Hindlimb muscle (tissue), 1 donor: ENCODE measurements at places on chromosomes 11 and 22.

- DNase-seq = no peak
Measured at GRCh38 chr22:32900886-32901635, 99.6 kb downstream of the TIMP3 start.

- DNase-seq = no peak
Measured at GRCh38 chr11:124825876-124826275, 25.7 kb upstream of the MSANTD2 start.

- DNase-seq = peak; percentile 19
Measured at GRCh38 chr11:118530180-118530682, 761 bp upstream of the TMEM25 start.

- DNase-seq = no peak
Measured at GRCh38 chr11:21634956-21635355, 557.9 kb upstream of the ANO5 start.

DNA sequence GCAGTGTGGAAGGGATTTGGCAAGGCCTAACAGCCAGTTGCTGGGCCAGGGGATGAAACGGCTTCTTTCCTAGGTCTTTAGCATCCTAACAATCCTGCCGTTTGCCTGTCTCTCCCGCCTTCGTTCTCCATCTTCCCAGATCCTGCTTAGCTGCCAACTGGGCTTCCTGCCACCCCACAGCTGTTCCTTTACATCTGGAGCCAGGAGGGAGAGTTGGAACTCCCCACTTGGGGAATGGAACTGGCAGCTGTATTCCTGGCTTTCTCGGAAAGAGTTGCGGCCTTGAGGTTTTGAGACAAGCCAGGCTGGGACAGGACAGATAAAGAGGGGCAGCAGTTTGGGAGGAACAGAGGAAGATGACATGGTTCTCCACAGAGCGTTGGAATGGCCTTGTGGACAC, 59.6 kb downstream of the ST3GAL4 start:
- peak; percentile 96 for DNase-seq

- no peak for DNase-seq
Measured at GRCh38 chr11:68652683-68653156, 31.6 kb upstream of the GAL start.

DNA sequence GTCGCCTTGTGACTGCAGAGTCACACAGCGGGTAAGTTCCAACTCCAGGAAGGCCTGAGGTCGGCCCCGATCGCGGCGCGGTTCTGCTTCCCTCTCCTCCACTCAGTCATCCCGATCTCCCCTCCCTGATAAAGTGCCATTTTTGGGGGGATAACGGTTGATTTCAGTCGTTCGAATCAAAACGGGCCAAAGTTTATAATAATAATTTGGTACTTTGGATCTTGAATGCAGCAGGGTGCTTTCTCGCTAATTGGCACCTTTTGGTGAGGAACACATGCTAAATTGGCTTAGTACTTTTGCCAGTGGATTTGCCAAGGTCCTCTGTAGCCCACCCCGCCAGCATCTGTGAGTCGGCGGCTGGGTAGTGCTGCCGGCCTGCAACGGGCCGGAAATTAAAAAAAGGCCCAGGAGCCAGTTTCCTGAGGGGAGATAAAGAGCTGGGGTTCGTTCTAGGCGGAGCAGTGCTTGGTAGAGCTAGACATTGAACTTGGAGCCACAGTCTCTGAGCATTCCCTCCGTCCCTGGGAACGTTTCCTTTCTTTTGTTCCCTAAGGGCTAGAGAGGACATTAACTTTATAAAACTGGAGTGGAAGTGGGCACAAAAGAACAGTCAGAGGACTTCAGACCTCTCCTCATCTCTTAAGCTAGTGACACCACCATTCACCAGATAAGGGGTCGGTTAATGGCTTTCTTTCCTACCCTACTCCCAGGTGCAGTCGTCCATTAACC, 997 bp downstream of the UBE2L3 start:
- DNase-seq = peak; percentile 6

- no peak for DNase-seq
Measured at GRCh38 chr22:42073621-42074041, 417 bp upstream of the PHETA2 start.

DNA sequence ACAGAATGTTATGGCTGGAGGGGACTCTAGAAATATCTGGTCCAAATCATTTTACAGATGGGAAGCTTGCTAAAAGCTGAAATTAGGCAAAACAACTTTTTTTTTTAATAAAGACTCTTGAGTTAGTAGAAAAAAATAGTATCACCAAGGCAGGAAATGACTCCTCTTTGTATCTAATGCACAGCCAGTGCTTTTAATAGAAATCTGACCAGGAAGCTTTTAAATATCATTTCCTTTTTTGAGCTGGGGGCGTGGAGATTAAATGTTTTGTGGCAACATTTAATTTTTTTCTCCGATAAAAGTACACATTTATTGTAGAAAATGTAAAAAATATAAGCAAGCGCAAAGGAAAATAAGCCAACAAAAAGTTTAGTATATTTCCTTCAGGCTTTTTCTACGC, 22.5 kb downstream of the TRAF6 start:
- no peak for DNase-seq

DNA sequence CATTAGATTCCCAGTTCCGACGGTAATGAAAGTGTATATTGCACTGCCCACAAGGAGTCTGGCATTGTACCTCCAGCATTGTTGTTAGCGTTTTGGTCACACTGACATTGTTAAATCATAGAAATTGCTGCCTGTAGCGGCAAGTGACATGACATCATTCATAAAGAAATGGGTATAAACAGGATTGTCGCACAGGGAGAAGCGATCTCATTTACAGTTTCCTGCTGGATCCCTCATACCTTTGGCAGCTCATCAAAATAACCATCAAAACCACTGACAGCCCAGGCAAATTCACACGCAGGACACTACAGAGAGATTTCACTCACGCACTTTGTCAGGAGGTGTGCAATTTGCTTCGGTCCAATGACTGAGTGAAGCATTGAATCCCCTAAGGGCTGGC, 3.5 kb downstream of the HTR3B start:
- DNase-seq = no peak

- DNase-seq = no peak
Measured at GRCh38 chr22:50074056-50074455, 11.2 kb downstream of the MLC1 start.

- DNase-seq = no peak
Measured at GRCh38 chr11:134581121-134581626, 169.1 kb upstream of the B3GAT1 start.

GRCh38 chr11:103370076-103370475, 260.9 kb downstream of the DYNC2H1 start:
- DNase-seq = no peak

GRCh38 chr11:109870297-109870696, 222.9 kb upstream of the ZC3H12C start:
- DNase-seq = no peak

- no peak for DNase-seq
Measured at GRCh38 chr22:42686756-42687491, 33.7 kb downstream of the A4GALT start.

GRCh38 chr22:40401532-40401931, 31.1 kb downstream of the SGSM3 start:
- DNase-seq = no peak

DNA sequence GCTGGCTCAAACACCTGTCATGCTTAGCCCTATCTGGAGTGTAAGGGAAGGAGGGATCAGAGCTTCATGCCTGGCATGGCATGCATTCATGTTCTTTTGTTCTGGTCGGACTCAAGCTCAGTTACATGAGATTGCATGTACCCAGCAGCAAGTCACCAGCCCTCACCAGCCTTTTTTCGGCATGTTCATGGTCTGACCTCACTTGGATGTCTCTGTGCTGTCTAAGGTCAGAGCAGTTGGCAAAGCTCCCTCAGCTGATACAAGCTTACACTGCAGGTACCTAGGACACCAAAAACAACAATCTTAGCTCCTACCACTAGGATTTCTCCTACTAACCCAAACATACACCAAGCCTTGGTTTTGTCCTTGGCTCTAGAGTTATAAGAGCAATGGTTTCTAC, 152.6 kb downstream of the BARX2 start:
- DNase-seq = no peak

- no peak for DNase-seq
Measured at GRCh38 chr11:69744435-69744834, 30.7 kb downstream of the FGF4 start.

- DNase-seq = no peak
Measured at GRCh38 chr11:44437122-44437521, 127.2 kb upstream of the ALX4 start.

DNA sequence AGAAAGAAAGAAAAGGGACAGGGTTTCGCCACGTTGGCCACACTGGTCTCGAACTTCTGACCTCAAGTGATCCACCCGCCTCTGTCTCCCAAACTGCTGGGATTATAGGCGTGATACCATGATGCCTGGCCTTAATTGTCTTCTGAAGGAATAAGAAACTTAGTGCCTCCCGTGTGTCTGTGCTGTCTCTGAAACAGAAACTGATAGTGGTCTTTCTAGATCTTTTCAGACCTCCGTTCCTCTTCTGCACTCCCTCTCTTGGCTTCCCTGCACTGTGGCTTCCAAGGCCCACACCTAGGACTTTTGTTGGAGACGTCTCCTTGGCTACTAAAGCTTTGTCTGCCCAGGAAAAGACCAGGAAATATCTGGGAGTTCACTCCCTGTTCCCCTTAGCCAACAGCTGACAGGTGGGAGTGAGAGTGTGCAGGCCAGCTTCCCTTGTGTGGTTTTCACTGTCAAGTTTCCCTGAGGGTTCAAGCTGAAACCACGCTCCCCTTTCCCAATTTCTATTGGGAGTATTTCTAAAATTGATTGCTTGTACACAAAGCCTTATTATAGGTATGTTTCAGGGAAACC, 10.1 kb upstream of the HTR3B start:
- DNase-seq = no peak

- no peak for DNase-seq
Measured at GRCh38 chr22:42321908-42322561, 51.6 kb upstream of the TCF20 start.

DNA sequence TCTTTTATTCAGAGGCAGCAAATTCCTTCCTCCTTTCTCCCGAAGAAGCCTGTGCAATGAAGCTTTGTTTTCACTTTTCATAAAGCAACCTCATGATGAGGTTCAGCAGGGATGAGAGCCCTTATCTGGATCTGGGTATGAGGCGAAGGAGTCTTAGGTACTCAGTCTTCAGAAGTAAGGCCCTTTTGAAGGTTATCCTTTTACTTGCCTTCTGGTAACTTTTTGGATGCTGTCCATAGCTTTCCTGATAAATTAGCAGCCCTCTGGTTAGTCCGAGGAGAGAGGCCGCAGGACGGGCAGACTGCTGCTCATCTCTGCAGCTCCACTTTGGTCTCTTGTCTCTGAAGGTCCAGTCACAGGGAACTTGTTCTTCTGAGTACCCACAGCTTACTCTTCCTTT, 1.1 kb downstream of the TRIM22 start:
- DNase-seq = no peak

- DNase-seq = no peak
Measured at GRCh38 chr11:43197379-43197778, 114.4 kb upstream of the API5 start.

DNA sequence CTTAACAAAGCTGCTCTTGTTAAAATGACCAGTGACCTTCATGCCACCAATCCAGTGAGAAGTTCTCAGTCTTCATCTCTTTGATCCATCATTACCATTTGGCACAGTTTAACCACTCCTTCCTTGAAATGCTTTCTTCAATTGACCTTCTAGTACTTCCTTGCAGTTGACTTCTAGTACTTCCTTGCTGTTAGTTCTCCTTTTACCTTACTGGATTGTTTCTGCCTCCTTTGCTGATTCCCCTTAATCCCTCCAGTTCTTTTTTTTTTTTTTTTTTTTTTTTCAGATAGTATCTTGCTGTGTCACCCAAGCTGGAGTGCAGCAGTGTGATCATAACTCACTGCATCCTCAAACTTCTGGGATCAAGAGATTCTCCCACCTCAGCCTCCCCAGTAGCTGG, 66.0 kb upstream of the HORMAD2 start:
- no peak for DNase-seq

DNA sequence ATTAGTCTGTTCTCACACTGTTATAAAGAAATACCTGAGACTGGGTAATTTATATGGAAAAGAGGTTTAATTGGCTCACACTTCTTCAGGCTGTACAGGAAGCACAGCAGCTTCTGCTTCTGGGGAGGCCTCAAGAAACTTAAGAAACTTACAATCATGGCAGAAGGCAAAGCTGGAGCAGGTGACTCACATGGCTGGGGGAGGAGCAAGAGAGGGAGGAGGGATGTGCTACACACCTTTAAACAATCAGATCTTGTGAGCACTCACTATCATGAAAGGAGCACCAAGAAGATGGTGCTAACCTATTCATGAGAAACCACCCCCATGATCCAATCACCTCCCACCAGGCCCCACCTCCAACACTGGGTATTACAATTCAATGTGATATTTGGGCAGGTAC, 381.6 kb downstream of the ETS1 start:
- no peak for DNase-seq

GRCh38 chr22:40033586-40034380, 39.0 kb downstream of the FAM83F start:
- DNase-seq = no peak

DNA sequence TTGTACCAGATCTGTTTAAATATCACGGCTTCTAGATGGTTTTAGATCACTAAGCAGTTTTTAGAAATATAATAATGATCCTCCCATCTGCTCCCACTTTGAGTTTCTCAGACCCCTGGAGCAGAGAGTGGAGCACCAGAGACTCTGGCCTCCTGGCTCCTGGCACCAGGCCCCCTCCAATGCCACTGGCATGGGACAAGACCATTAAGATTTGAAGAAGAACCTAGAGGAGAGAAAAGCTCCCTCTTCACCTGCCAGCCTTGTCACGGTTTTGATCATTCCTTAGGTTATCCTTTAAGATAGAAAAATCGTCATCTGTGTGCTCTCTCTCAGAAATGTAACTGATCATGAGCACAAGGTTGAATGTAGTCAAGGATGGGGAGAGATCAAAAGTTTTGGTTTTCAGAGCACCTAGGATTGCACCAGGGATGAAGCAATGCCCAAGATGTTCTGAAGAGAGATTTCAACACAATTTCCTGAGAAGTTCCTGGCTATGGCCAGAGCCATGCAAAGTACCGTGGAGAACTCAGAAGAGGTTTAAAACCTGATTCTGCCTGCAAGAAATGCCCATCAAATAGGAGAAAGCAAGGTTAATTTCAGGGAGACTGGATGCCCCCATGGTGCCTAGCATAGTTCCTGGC, 22.2 kb downstream of the IL10RA start:
- no peak for DNase-seq

DNA sequence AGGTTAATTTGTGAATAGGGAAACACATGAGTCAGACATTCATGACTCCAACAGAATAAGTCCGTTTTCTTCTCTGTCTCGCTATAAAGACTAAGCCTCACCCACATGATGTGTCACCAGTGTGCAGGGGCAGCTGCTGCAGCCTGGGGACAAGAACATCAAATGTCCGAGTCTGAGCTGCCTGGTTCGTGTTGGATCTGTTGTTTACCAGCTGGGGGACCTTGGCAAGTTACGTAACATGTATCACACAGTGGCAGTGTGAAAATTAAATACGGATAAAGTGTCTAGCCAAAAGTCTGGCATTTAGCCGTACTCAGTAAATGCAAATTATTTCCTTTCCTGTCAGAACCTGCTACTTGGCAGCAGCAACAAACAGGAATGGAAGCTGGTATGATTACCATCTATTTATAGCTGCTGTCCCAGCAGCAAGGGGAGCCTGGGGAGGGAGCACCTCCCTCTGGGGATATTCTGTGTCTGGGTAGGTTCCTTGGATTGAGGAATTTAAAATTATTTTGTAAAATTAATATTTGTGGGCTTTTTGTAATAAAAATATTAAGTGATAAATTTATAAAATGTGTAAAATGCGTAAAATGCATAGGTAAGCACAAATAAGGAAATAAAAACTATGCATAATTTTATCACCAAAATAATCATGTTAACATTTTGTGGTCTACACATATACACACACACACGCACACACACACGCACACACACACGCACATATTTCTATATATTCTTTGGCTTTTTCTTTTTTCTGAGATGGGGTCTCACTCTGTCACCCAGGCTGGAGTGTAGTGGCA, 1.3 kb upstream of the CLDN25 start:
- peak; percentile 4 for DNase-seq
